Stimulated activated CD4-positive, alpha-beta T cell treated with anti-CD3 and anti-CD28 coated beads, Interleukin-4, amount 100 ng/mL, for 48 hours (primary cell): ENCODE measurements at places on chromosomes 3 and 15.

GRCh38 chr15:87681104-87681503 is 575.4 kb downstream of the NTRK3 start:
- no peak for DNase-seq

- DNase-seq, result no peak
Observed at GRCh38 chr15:40563426-40563825, 1.4 kb downstream of the CCDC32 start.

GRCh38 chr3:123138839-123139444 is 62.8 kb upstream of the SEC22A start:
- no peak for DNase-seq

DNA sequence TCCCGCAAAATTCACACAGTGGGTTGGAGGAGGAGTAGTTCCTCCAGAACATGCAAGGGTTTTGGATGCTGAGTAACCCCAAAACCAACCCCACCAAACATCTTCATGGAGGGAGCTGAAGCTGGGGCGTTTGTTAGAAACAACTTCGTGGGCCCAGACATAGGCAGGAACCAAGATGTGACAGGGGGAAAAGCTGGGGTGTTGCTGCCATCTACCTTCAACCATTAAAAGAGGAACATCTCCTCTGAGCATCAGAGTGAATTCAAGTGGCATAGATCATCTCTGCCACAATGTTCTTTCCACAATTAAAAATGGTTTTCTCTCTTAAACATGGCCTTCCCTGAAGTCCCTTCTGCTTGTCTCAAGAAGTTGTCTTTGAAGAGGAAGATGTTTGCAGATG is 20.5 kb downstream of the SIDT1 start:
- no peak for DNase-seq

GRCh38 chr15:39767921-39768320 is 14.7 kb downstream of the FSIP1 start:
- DNase-seq, result no peak

- no peak for DNase-seq
Observed at GRCh38 chr3:71388535-71389120, 194.9 kb downstream of the FOXP1 start.

- DNase-seq, result no peak
Observed at GRCh38 chr3:138862531-138862923, 27.8 kb upstream of the PIK3CB start.
